Left renal pelvis (tissue), 4 donors: ENCODE measurements at places on chromosomes 2 and 18. TPM values are rescaled to one million over a fixed set of nuclear protein-coding genes. Genes with fewer than 3 reads are reported as not detected.
A peak's percentile ranks its signal among the peaks of the same experiment; 100 is the strongest.

GRCh38 chr2:32991091-32991845, 44.5 kb downstream of the LTBP1 start:
- DNase-seq: no peak

GRCh38 chr2:148901142-148901541, 26.1 kb downstream of the KIF5C start:
- DNase-seq: no peak

- no peak for DNase-seq
Measured at GRCh38 chr2:138956116-138956515, 175.9 kb upstream of the NXPH2 start.

DNA sequence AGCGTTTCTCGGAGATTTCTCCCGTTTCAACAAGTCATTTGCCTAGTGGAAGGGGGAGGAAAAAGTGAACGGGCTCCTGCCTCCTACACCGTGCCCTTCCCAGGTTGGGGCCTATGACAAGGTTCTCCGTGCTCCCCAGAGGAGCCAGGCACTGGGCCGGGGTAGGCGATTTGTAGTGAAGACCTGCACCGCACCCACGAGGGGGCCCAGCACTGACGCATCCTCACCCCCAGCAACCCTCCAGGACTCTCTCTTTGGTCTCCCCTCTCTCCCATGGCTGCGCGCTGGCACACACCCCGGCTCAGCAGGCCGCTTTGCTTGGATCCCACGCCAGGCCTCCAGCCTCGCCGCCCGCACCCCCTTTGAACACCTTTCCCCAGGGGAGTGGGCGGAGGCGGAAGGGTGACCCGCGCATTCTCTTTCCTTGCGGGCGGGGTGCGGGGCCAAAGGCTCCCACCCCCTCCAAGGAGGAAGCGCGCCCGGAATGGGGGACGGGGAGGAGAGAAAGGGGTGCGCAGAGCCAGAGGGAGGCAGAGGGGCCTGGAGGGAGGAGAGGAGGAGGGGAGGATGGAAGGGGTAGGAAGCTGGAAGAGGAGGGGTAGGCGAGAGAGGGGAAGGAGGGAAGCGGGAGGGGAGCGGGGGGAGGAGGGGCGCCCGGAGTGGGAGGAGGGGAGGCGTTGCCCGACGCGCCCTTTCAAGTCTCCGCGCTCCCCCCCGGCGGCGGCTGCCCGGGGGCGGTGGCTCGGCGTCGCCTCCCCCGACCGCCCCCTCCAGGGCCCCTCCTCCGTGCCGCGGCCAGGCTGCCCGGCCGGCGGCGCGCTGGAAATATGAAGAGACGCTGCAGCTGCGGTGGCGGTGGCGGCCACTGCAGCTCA, at the start of gene APCDD1:
TSS of gene APCDD1 (plus strand) at position 830 of the 875 bp plus-strand sequence. CDS start 347 bp downstream, outside the sequence.
- DNase-seq: peak; percentile 54

DNA sequence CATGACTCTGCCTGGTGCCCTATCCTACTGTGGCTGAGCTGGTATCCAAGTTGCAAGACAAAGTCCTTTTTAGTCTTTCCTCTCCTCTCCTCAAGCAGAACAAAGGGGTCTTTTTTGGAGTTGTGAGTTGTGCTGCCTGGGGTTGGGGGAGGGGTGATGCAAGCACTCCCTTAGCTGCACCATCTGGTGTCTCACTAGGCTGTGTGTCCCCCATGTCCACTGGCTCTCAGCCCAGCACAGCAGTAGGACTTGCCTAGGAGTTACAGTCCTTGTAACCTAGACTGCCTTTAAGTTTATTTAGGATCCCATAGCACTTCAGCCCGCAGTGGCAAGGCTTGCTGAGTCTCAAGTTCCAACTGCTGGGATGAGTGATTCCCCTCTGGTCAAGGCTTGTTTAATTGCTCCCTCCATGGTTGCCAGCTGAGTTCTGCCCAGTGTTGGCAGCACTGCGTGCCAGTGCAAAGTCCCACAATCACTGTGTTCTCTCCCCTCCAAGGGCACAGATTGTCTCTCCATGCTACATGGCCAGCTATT, 13.2 kb upstream of the ILKAP start:
- DNase-seq: no peak

The ZC3H6 gene
- 8.9 TPM for polyA plus RNA-seq

The ZAP70 gene
- polyA plus RNA-seq: 2.1 TPM

The C2orf68 gene
- polyA plus RNA-seq: 54.3 TPM

The PROM2 gene
- polyA plus RNA-seq: 50.5 TPM

The COX7A2L gene
- polyA plus RNA-seq: 186 TPM

The PROKR1 gene
- polyA plus RNA-seq: 0.27 TPM

The SERPINB12 gene
- not detected for polyA plus RNA-seq
